Dermis lymphatic vessel endothelial cell (primary cell): ENCODE measurements at places on chromosomes 7 and 10. TPM values are rescaled to one million over a fixed set of nuclear protein-coding genes. Genes with fewer than 3 reads are reported as not detected.

CFAP70 gene
- 0.22 and 0.26 TPM in 2 replicates for total RNA-seq

WEE2 gene
- total RNA-seq = under 0.01 and 0.11 TPM in 2 replicates

SLC39A12 gene
- not detected in 2 replicates for total RNA-seq

MPP7 gene
- 2.8 and 7.4 TPM in 2 replicates for total RNA-seq

RGS10 gene
- 0.54 and 2.1 TPM in 2 replicates for total RNA-seq

PAPSS2 gene
- total RNA-seq = 33.9 and 218 TPM in 2 replicates

MGMT gene
- 13.1 and 14.8 TPM in 2 replicates for total RNA-seq

SKIDA1 gene
- total RNA-seq = 4.0 and 5.4 TPM in 2 replicates

GRB10 gene
- total RNA-seq = 128 and 163 TPM in 2 replicates

NKX2-3 gene
- total RNA-seq = not detected in 2 replicates

BUD31 gene
- 76.5 and 82.6 TPM in 2 replicates for total RNA-seq

ZNF789 gene
- 4.2 and 5.2 TPM in 2 replicates for total RNA-seq

IL6 gene
- total RNA-seq = 0.17 and 0.54 TPM in 2 replicates

FEZF1 gene
- total RNA-seq = not detected in 2 replicates

TMEM273 gene
- 5.6 and 29.3 TPM in 2 replicates for total RNA-seq

CUTC gene
- total RNA-seq = 23.4 and 26.7 TPM in 2 replicates

AS3MT gene
- total RNA-seq = 0.43 and 0.54 TPM in 2 replicates

CPN1 gene
- not detected in 2 replicates for total RNA-seq

CYP26C1 gene
- 1.4 TPM in 2 replicates for total RNA-seq

COL26A1 gene
- total RNA-seq = not detected in 2 replicates

GHRHR gene
- not detected in 2 replicates for total RNA-seq

LEP gene
- not detected in 2 replicates for total RNA-seq

FFAR4 gene
- total RNA-seq = not detected in 2 replicates

PVRIG gene
- 2.6 TPM in 1 of 2 replicates, not detected in the other for total RNA-seq

GDF2 gene
- not detected in 2 replicates for total RNA-seq

OLAH gene
- 0.26 TPM in 1 of 2 replicates, not detected in the other for total RNA-seq

STEAP1 gene
- 1.4 and 2.8 TPM in 2 replicates for total RNA-seq

CYP2C19 gene
- not detected in 2 replicates for total RNA-seq

FGL2 gene
- total RNA-seq = 1.1 and 4.9 TPM in 2 replicates

PPP1R9A gene
- total RNA-seq = 11.2 and 17.2 TPM in 2 replicates

TMEM26 gene
- under 0.01 and 0.09 TPM in 2 replicates for total RNA-seq

NRF1 gene
- total RNA-seq = 13.3 and 15.0 TPM in 2 replicates

CPA1 gene
- not detected in 2 replicates for total RNA-seq

ARF5 gene
- 174 and 179 TPM in 2 replicates for total RNA-seq

PWWP2B gene
- 10.1 and 10.7 TPM in 2 replicates for total RNA-seq

MYH16 gene
- total RNA-seq = not detected in 2 replicates

FOXP2 gene
- total RNA-seq = 1.5 and 4.0 TPM in 2 replicates

ZNF804B gene
- total RNA-seq = not detected in 2 replicates

RGR gene
- not detected in 2 replicates for total RNA-seq

LIPJ gene
- not detected in 2 replicates for total RNA-seq

SCRN1 gene
- total RNA-seq = 67.4 and 85.3 TPM in 2 replicates

TRPV5 gene
- total RNA-seq = not detected in 2 replicates

CLRN3 gene
- 0.33 and 0.43 TPM in 2 replicates for total RNA-seq

ANLN gene
- 9.0 and 9.5 TPM in 2 replicates for total RNA-seq

HOXA7 gene
- 1.4 and 2.5 TPM in 2 replicates for total RNA-seq
